ENCODE measurements at places on chromosomes 7 and 10. TPM values are rescaled to one million over a fixed set of nuclear protein-coding genes. Genes with fewer than 3 reads are reported as not detected.

GRCh38 chr7:39301543-39301942 lies 264.7 kb upstream of the YAE1 start:
- H3K36me3 ChIP-seq: no peaks in the 10 kb centered on the region
- no peaks in the 10 kb centered on the region for H3K4me1 ChIP-seq
- DNase-seq: no peak

The PDE1C gene
- total RNA-seq: 0.88 TPM

The SLC12A9 gene
- 19.6 TPM for total RNA-seq

The HSPA12A gene
- 2.3 TPM for total RNA-seq

DNA sequence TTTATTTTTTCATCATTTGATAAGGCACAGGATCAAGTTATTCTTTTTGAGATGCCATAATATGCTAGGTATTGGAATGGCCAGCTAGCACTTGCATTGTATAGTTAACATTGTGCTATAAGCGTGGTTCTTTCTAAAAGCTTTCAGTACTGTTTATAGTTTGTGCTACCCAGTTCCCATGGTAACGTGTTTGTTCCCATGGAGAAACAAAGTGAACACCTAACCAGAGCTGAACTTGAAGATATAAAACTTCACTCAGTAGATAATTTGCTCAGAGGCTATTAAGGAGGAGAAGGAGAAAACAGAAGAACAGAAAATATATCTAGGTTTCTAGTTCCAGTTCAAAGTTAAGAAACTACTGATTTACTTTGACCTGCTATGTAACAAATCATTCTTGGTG lies 23.6 kb upstream of the ITGB8 start:
- H3K4me1 ChIP-seq: peaks cover under 1% of the 10 kb centered on the region
- H3K27ac ChIP-seq: no peak overlapping the region
- no peak overlapping the region for H3K4me3 ChIP-seq
- H3K36me3 ChIP-seq: no peaks in the 10 kb centered on the region
- DNase-seq: no peak

The CAMK2B gene
- total RNA-seq: 0.61 TPM

GRCh38 chr10:44745920-44746319 lies 165.2 kb upstream of the TMEM72 start:
- no peaks in the 10 kb centered on the region for H3K27me3 ChIP-seq
- no peak overlapping the region for H3K4me3 ChIP-seq

DNA sequence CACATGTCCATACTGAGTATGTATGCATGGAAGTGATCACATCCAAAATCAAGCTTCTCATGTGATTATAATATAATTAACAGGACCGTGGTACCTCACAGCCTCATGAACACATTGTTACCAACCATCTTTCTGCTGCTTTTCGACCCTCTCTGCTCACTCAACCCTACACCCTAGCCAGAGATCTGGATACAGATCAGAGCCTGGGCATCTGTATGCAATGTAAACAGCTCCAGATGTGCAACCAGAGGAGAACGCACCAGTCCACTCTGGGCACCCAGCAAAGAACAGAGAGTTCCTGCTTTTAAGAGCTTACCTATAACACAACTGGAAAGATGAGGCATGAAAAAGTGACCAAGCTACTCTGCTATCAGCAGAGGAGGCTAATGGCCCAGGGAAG lies 145.1 kb downstream of the FGFR2 start:
- no peak overlapping the region for H3K4me3 ChIP-seq
- no peaks in the 10 kb centered on the region for H3K27me3 ChIP-seq
- H3K27ac ChIP-seq: no peak overlapping the region
- no peaks in the 10 kb centered on the region for H3K4me1 ChIP-seq
- no peak for DNase-seq
- H3K36me3 ChIP-seq: no peaks in the 10 kb centered on the region

DNA sequence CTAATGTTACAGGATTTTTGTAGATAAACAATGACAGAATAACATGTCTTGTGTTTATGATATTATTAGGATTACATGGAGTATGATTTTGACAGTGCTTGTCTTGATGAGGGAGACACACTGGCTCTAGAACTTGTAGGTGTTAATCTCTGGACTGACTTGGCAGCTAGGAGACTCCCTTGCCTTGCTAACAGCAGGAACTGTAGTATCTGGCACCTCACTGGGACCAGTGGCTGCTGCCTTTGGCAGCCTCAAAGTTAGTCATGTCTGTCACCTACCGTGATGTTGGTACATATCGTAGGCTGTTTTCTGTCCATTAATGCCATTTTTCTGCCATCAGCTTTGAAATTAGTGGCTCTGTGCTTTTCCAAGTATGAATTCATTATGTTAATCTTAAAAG lies 261.5 kb downstream of the CDK14 start:
- DNase-seq: no peak
- no peaks in the 10 kb centered on the region for H3K27me3 ChIP-seq
- no peaks in the 10 kb centered on the region for H3K36me3 ChIP-seq
- no peak overlapping the region for H3K27ac ChIP-seq
- H3K4me1 ChIP-seq: no peaks in the 10 kb centered on the region

GRCh38 chr10:70693619-70694335 lies 21.5 kb downstream of the ADAMTS14 start:
- no peaks in the 10 kb centered on the region for H3K27me3 ChIP-seq
- no peaks in the 10 kb centered on the region for H3K4me1 ChIP-seq
- no peak for DNase-seq
- no peak overlapping the region for H3K4me3 ChIP-seq
- H3K36me3 ChIP-seq: no peaks in the 10 kb centered on the region

- no peaks in the 10 kb centered on the region for H3K27me3 ChIP-seq
- no peak overlapping the region for H3K4me3 ChIP-seq
- no peak for DNase-seq
- H3K27ac ChIP-seq: no peak overlapping the region
- no peaks in the 10 kb centered on the region for H3K4me1 ChIP-seq
Observed at GRCh38 chr10:102931643-102932042, 13.5 kb downstream of the CNNM2 start.
